ENCODE measurements at places on chromosomes 1 and 21.

- no peak for DNase-seq
Observed at GRCh38 chr1:212557739-212558692, 50.5 kb upstream of the ATF3 start.

- no peak for DNase-seq
Observed at GRCh38 chr1:171748651-171749050, 6.8 kb upstream of the VAMP4 start.

GRCh38 chr1:68916221-68916902 lies 419.5 kb upstream of the DEPDC1 start:
- no peak for DNase-seq

GRCh38 chr1:228861832-228862180 lies 126.5 kb downstream of the RHOU start:
- DNase-seq: no peak

DNA sequence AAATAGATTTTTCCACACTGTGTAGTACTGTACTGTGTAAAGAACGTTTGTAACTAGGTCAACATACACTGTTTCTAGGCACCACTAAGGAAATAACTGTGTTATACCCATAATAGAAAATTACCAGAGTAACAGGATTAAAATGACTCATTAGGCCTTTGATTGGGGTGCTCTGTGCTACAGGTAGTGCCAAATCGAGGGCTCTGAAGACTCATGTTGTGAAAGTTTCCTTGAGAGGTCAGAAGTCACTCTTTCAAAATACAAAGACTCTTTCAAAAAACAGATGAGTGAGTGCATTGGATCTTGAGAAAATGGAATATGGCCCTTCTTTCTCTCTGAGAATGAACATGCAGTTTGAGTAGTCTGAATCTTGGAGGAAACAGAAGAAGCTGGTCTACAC lies 143.0 kb downstream of the MRPL39 start:
- DNase-seq: no peak

DNA sequence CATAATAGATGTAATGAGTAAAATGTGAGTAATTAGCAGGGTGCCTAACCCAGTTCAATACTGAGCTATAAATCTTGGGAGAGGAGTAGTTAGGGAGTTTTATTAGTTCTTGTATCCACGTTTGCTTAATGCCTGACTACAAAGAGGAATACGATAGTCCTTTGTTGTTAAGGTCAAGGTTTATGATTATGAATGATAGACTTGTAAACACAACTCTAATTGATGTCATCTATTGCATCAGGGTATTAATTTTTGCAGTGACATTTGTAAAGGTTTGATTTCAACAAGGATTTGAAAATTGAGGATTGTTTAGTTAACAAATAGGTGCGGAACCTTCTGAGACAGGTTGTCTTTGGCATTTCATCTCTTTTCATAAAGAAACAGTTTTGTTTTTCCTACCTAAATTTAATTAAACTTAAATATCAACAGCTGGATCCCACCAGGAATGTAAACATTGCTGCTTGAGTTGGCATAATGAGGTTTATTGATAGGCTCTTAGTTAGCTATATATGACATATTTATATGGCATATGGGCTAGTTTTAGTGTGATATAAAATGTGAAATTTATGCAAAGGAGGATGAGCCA lies 9.7 kb downstream of the SOAT1 start:
- DNase-seq: no peak

DNA sequence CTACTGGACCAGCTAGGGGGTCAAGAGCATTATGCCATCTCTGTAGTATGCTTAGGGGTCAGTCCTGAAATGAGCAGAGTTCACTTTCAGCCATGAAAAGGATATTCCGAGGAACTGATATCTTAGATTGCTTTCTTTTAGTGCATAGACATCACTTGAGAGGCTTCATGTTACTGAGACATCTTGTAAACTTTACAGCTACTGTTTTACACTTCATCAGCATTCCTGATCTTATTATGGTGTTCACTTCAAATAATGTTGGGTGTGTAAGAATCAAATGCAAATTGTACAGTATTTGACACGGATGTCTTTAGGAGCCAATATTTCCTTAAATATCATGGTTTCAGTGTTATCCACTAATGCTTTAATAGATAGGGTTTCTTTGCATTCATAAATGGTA lies 22.4 kb upstream of the CLDN14 start:
- no peak for DNase-seq

DNA sequence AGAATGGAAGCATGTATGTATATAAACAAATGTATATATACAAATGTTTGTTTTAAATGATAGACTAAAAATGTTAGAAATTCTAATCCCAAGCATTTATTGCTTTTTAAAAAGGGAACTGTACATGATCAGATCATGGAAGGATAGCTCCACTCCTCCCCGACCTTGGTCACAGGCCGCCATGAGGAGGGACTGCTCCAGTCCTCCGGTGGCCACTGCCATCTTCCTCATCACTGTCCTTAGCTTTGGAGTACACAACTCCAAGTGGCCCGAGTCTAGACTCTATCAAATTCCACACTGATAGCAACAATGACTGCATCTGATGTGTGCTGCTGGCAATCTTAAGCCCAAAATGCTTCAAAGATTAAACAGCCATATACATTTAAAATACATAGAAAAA lies 9.7 kb downstream of the SYF2 start:
- no peak for DNase-seq

GRCh38 chr1:45473302-45473701 lies 17.7 kb downstream of the TESK2 start:
- no peak for DNase-seq

DNA sequence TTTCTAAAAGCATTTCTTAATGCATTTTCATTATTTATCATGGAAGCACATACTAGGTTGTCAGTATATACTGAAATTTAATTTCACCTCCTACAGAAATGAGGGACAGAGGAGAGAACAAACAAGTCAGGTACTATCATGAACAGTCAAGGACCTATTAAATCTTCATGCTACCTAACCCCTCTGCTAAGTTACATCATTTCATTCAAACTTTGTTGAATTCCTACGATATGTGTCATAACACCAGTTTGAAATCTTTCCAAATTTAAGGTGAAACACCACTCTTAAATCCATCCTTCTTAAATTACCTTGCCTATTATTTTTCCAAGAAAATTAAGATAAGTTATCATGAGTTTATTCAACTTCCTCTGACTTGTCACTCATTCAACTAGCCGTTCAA lies 78.9 kb downstream of the DENND1B start:
- DNase-seq: no peak

All from stimulated activated CD8-positive, alpha-beta memory T cell treated with anti-CD3 and anti-CD28 coated beads, Interleukin-15, amount 100 ng/mL, for 24 hours (primary cell).